Skeletal muscle tissue (tissue), 5 donors: ENCODE measurements at places on chromosomes 3 and 15. TPM values are rescaled to one million over a fixed set of nuclear protein-coding genes. Genes with fewer than 3 reads are reported as not detected.

Gene NR2F2
- total RNA-seq = 12.0 TPM

Gene ROBO2
- 8.9 TPM for total RNA-seq

Gene OR5K2
- not detected for total RNA-seq

Gene AHSG
- 0.52 TPM for total RNA-seq

Gene CMTM8
- total RNA-seq = not detected

Gene ATP10A
- total RNA-seq = 7.8 TPM

Gene LSAMP
- 3.7 TPM for total RNA-seq

Gene CACNA2D2
- 1.0 TPM for total RNA-seq

Gene TMEM207
- total RNA-seq = not detected

Gene STAB1
- total RNA-seq = 67.3 TPM

Gene CTXND1
- total RNA-seq = 0.52 TPM

Gene AGBL1
- 31.3 TPM for total RNA-seq

Gene ATP13A5
- total RNA-seq = not detected

Gene TMEM212
- total RNA-seq = not detected

Gene IMP3
- 54.3 TPM for total RNA-seq

Gene C3orf52
- total RNA-seq = 3.7 TPM

Gene MEGF11
- total RNA-seq = 0.52 TPM
